Glutamatergic neuron (in vitro differentiated cells): ENCODE measurements at places on chromosomes 12 and 14. TPM values are rescaled to one million over a fixed set of nuclear protein-coding genes. Genes with fewer than 3 reads are reported as not detected.

DNA sequence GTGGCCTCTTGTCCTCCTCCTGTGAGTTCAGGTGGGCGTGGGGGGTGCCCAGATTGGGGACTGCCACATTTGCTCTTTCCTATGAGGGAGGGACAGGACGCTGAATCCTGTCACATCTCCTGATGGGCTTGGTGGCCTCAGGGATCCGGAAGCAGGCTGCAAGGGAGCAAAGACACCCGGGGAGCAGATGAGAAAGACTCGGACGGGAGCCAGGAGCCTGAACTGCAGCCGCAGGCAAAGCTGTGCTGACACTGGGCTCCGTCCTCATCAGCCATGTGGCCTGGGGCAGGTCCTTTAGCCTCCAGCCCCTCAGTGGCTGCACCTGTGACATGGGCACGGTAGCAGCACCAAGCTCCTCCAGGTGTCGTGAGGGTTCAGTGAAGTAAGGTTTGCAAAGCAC is 40.8 kb upstream of the RFLNA start:
- no peak for DNase-seq

GRCh38 chr14:70358631-70359030 is 852 bp downstream of the COX16 start:
- no peak for DNase-seq

DCN gene
- not detected for total RNA-seq

CLEC4C gene
- not detected for total RNA-seq
